ENCODE measurements at places on chromosomes 1 and 21.

GRCh38 chr1:243513726-243514491 lies 258.1 kb downstream of the SDCCAG8 start:
- DNase-seq: no peak

DNA sequence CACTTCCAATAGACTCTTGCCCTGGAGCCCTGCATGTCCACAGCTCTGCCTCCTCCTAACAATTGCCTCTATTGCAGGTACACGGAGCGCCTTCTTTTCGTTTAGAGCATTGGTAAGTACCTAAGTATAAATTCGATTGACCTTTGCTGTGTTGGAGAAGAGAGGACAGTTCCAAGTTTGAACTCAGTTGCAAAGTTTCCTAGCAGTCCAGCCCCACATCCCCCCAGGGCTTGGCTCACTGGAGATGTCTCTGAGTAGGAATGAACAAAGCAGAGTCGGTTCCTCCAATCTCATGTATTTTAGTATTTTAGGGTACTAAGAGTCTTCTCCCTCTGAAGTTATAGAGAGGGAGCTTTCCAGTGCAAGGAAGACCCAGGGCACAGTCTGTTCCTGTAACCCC lies 238.9 kb upstream of the AJAP1 start:
- DNase-seq: no peak

DNA sequence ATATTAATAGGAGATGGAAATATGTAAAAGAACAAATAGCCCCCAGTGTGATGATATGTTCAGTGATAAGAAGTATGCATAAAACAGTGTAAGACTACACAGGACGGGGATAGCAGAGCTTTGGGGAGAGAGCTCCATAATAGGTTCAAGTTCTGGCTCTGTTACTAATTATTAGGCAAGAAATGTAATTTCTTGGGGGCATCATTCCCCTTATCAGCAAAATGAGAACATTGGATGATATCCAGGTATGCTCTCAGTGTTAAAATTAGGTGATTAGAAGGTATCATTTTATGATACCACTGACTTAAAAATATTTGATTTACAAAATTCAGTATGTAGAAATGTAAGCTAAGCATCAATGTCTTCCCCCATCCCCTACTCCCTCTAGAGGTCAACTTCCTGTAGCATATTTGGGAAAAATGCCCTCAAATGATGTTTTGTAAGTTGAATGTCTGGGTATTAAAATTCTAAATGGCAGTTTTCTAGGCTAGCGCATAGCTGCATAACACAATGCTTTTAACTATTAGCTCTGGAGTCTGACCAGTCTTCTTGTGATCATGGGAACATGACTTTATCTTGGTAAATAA lies 585.7 kb upstream of the CAMK1G start:
- DNase-seq: no peak

DNA sequence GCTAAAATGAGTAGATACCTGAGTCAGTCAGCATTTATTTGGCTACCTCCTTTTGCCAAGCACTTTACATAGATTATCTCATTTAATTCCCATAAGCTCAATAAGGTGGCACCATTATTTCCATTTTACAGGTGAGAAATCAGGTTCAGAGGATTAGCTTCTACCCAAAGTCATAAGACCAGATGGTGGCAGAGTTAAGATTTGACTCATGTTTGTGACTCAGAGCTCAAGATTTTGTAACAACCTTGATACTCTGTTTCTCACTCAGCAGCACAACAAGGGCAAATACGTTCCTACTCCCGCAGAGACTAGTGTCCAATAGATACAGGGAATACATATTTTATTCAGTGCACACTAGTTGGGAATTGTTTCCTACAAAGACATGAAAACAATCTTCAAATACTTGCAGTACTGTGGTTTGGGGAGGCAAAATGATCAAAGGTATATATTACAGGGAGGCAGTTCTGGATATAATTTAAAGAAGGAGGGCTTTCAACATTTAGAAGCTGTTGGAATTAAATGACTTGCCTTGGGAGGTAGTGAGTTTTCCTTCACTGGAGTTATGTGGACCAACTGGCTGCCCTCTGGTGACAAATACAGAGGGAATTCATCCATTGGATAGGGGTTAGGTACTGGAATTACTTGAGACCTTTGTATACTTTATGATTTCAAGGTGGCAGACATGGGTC lies 3.6 kb downstream of the LEPR start:
- DNase-seq: no peak

DNA sequence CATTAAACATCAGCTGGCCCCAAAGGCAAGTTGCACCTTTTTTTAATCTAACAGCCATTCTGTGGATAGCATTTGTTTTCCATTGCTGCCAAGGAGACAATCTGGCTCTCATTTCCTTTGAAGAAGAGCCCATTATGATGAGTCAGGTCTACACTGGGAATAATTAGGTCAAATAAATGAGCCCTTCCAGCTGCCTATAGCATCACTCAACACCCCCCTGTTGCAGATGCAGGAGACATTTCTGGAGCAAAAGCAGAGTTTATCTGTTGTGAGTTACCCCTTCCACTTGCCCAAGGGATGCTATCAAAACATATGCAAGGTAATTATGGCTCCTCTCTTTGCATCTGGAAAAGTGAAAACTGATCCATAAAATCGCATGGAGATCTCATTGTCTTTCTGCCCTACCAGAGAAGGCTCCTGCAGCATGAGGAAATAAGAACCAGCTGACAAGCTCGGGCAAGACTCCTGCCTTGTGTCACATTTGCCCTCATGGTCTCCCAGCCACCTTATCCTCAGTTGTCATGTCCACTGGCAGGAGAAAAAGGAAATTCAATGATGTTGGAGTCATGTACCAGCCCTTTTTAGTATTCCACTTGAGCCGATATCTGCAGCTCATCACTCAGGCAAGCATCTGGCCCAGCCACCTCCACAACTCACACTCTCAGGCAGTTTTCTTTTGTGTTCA lies 135.9 kb downstream of the SLC30A10 start:
- DNase-seq: no peak

DNA sequence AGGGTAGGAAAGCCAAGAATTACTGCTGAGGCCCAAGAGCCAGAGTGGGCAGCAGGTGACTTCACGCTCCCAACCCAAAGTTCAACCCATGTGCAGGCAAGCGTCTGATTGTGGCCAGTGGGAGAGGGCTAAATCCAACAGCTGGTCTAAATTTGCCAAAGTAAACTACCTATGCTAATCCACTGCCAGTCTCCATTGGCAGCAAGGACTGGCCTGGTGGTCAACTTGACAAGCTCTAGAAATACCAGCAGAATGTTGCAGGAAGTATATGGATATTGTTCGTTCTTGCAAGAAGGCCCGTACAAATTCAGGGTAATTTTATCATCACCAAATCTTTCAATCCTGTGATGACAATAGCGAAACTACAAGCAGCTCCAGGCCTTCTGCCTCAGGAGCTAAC lies 1.5 kb downstream of the TMEM63A start:
- no peak for DNase-seq

- DNase-seq: no peak
These were observed 33.5 kb downstream of the HTR6 start for GRCh38 chr1:19698181-19698580.

DNA sequence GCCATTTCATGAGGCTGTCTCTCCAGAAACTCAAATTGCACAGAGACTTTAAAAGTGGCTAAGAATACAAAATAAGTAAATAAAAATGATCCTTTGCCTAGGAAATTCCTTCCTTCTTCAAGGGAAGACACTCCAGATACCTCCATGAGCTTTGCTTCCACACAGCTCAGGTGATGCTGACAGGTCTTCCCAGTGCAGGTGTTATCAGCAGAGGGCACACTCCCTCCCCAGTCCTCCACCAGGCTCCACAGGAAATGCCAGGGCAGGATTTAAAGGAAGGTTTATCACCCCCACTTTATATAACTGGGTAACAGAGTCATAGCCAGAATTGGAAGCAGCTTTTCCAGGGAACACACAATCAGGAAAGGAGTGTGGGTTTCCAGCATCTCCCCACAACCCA lies 5.7 kb downstream of the HSD3B2 start:
- no peak for DNase-seq

- DNase-seq: no peak
These were observed 312.5 kb upstream of the PKN2 start for GRCh38 chr1:88371436-88372023.

DNA sequence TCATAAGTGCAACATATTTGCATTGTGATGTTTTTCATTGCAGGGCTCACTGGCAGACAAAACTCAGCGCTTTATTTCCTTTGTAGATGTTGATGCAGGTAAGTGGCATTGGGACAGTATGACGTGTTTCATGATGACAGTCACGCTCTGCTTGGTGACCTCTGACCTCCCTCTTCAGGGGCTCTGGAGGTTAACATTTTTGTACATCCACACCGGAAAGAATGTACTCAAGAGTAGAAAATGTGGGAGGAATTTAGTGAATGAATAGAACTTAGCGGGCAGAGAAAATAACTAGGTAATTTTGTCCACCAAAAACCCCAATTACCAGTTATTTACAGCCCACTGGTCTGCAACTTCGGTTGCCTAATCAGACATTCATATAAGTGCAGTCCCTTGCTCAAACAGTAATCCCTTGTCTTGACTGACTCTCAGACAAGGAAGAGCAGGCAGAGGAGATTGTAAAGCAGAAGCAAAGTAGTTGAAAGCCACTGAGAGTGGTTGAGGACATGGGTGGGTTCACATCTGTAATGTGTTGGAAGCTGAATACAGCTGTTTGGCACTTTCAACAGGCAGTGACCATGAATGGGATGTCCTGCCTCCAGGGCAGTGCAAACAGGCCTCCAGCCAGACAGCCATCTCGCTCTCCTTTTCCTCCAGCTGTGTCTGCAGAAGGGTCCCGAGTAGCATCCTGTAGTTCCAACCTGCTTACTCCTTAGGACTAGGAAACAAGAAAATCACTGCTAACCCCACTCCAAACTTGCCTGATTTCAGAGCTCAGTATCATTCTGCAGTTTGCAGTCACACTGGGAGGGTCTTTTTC lies 188.9 kb downstream of the NRIP1 start:
- DNase-seq: no peak

DNA sequence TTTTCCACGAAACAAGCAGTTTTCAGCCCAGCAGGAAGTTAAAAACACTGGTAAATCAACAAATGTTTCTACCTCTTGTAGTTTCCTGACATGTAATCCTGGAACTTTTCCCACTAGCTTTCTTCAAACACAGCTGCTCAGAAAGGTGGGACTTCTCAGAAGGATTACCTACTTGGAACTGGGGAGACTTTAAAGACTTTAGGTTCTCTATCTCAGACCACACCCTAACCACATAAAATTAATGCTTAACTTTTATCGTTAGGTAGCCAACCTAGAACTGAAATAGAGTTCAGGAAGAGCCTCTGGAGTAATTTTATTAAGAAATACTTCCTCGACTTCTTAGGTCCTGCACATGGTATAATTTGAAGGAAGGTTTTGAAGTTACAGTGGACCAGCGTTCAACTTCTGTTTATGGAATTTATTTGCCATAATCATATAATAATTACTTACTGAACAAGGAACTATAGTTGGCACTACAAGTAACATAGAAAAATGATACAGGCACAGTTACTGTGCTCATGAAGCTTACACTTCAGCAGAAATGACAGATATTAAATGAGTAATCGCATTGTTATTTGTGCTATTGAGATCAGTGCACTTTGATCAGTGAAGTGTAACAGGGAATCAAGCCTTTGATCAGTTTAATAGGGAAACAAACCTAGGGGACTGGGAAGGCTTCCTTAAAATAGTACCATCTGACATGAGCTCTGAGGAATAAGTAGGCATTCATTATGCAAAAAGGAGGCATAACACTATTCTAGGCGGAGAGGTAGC lies at the start of gene BCL2L15:
TSS of gene BCL2L15 (minus strand) at position 180 of the 774 bp plus-strand sequence. CDS start 206 bp downstream, outside the sequence.
- DNase-seq: no peak

GRCh38 chr1:73772941-73773340 lies 425.0 kb downstream of the LRRIQ3 start:
- DNase-seq: no peak

DNA sequence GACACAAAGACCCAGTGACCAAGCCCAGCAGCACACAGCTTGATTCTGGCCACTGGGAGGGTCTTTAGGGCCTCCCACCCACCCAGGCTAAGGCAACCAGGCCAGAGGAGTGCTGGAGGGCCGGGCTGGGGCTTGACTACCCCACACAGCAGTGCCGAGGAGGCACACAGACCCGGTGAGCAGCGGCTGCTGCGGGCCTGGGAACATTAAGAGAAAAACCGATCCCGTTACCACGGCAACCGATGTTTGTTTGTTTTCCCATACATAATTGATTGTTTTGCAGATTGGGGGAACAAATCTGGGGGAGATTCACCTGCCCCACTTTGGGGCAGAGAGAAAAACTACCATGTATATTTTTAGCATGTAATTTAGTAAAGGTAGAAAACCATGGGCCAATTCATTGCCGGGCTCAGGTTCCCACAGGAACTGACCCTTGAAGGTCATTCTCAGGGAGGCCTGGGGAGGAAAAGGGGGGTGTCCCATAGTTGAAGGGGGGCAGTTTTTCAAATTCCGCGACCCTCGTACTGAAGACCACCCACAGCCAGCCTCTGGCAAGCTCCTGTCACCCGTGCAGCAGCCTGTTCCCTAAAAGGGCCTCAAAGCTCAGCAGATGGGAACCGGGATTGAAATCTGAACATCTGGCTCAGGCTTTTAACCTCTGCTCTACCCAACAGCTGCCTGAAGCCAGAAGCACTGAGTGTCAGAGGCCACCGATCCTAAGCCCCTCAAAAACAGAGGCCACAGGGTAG lies 35.3 kb downstream of the CHD5 start:
- DNase-seq: no peak

DNA sequence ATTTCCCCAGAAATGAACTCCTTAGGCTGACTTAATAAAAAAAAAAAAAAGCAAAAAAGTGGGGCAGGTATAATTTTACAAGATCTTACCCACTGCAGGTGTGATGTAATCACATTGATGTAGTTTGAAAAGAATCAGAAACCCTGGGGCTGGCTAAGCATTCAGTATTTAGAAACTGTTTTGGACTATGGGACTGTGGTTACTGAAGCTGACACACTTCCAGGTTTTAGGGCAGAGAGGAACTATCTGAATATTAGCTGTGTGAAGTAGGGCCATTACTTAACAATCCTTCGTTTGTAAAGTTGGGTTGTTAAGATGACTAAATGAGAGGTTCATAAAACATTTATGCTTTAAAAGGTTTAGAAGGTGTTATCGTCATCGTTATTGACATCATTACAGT lies 165.3 kb downstream of the FASLG start:
- DNase-seq: no peak

- no peak for DNase-seq
These were observed 20.9 kb downstream of the TCHHL1 start for GRCh38 chr1:152067929-152068328.

DNA sequence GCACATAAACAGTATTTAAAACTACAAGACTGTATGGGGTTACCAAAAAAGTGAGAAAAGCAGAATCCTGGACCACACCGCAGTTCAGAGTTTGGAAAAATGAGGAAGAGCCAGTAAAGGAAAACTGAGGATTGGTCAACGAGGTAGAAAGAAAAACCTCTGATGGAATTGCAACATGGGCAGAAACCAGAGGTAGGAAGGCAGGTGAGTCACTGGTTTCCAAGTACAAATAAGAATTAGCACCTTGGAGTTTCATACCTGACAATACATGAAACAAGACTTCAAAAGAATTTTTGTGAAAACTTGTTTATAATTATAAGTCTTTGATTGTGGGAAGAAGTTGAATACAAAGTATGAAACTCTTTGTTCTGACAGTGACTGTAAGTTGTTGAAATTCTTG lies 533.7 kb upstream of the DAB1 start:
- DNase-seq: no peak

Measured in activated effector memory CD4-positive, alpha-beta T cell treated with Interleukin-2 at 50 U/mL for 16 hours (primary cell).